ENCODE measurements at places on chromosomes 13 and 19.

- no peak for DNase-seq
Observed at GRCh38 chr13:54733639-54734038, 1705.0 kb downstream of the OLFM4 start.

DNA sequence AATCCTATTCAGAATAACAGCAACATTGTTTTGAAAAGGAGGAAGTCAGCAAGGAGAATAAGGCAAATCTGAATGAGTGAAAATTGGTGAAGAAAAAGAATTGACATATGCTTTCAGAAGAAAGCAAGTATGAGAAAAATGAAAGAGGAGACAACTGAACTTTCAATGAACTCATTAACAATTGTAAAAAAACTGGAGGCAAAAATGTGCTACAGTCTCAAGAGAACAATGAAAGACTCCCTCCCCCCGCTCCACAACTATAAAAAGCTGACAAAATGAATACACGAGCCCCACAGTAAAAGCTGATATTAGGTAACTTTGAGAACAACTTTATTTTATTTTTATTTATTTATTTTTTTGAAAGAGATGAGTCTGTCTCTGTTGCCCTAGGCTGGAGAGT lies 373.1 kb downstream of the DIAPH3 start:
- DNase-seq, result no peak

GRCh38 chr13:95457294-95457693 lies 95.2 kb upstream of the CLDN10 start:
- no peak for DNase-seq

DNA sequence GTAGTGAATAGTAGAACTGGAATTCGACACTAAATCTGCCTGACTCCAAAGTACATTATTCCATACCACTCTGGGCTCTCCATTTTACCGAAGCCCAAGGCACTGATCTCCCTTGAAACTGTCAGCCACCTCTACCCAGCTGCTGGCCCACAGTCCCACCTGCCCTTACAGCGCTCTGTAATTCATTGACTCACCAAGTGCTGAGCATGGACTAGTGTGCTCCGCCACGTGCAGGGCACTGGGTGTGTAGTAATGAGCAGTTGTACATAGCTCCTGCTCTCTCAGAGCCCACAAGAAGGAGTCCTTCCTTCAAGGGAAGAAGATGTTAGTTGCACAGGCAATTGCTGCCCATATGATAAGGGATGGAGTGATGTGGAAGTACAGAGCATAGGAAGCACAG lies 76.6 kb upstream of the SIAH3 start:
- DNase-seq, result no peak

All from MV-4-11 (cell line).